ENCODE measurements at places on chromosomes 7 and 10.

DNA sequence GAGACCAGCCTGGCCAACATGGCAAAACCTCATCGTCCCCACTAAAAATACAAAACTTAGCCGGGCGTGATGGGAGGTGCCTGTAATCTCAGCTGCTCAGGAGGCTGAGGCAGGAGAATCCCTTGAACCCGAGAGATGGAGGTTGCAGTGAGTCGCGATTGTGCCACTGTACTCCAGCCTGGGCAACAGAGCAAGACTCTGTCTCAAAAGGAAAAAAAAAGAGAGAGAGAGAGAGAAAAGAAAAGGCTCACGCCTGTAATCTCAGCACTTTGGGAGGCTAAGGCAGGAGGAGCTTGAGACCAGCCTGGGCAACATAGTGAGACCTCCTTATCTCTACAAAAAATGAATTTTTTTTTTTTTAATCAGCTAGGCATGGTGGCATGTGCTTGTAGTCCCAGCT, 157.6 kb downstream of the CUX1 start:
- DNase-seq: no peak

- no peak for DNase-seq
These were observed 51.3 kb upstream of the TCF7L2 start for GRCh38 chr10:112898540-112899390.

DNA sequence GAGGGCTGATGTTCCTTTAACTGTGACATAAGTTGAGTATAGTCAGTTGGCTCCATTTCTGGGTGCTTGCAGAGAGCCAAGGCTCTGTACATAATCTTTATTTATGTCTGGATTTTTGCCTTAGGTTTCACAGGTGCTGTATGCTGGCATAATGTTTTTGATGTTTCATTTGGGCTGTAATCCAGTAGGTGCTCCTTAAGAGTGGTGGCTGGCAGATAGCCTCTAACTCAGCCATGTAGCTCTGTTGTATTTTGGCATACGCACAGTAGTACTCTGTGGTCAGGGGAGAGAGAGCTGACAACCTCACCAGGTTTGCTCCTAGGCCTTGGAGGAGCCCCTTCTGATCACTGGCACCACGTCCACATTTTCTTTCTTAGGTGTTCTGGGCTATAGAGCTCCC, 61.1 kb downstream of the RNF133 start:
- peak; percentile 43 for DNase-seq

- no peak for DNase-seq
These were observed 22.8 kb downstream of the CALML3 start for GRCh38 chr10:5547681-5547930.

DNA sequence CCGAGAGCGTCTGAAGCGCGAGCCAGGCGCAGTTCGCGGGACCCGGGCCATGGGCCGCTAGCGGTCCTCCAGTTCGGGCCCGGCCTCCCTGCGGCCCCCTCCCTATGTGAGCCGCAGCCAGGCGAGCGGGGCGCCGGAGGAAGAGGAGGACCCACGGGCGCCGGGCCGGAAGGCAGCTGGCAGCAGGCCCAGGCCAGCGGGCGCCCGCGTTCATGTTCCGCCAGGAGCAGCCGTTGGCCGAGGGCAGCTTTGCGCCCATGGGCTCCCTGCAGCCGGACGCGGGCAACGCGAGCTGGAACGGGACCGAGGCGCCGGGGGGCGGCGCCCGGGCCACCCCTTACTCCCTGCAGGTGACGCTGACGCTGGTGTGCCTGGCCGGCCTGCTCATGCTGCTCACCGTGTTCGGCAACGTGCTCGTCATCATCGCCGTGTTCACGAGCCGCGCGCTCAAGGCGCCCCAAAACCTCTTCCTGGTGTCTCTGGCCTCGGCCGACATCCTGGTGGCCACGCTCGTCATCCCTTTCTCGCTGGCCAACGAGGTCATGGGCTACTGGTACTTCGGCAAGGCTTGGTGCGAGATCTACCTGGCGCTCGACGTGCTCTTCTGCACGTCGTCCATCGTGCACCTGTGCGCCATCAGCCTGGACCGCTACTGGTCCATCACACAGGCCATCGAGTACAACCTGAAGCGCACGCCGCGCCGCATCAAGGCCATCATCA, 1.1 kb downstream of the ADRA2A start:
- no peak for DNase-seq

DNA sequence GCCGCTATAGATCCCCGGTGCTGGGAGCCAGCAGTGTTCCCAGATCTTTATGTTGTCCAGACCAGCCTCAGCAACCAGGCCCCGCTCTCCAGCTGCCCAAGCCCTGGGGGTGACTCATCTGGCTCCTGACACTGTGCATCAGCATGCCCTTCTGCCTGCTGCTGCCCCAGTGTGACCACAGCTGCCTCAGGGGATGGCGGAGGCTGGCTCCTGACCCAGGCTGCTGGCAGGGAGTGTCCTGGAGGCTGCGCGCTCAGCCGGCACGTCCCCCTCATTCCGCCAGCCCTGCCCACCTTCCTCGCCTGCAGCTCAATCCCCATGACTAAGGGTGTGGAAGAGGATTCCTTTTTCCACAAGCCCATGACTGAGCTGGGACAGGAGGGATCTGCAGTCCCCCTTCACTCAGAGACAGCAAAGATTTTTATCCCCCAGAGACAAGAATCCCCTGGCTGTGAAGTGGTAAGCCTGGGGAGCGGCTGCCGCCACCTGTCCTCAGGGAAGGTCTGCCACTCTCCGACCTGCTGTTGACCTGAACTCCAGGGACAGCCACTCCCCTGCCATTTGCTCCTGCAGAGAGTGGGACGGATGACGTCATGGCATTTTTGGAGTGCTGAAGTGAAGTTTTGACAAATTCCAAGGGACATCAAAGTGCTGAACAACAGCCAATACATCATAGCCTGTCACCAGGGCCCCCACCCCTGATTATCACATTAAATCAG, 182.8 kb upstream of the BMPER start:
- DNase-seq: no peak

GRCh38 chr7:98993024-98993897, 114.9 kb downstream of the TRRAP start:
- no peak for DNase-seq

DNA sequence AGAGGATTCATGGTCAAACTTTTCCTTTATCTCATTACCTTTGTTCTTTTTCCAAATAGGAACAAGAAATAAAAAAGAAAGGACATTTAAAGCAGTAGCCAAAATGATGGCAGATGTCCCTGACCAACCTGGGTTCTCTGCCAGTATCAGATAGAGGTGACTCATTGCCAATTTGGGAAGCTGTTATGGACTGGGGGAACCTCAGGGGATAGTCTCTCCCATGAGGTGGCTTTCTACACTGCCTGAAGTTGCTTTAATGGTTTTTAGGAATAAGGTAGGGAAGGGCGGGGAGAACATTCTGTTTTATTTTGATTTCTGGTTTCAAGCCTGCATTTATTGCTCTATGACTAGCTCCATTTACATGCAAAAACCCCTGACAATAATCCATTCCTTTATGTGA, 457.9 kb upstream of the TPK1 start:
- DNase-seq: no peak

GRCh38 chr7:93307131-93307660, 75.0 kb downstream of the VPS50 start:
- DNase-seq: no peak

- DNase-seq: no peak
These were observed 45.3 kb downstream of the RASGEF1A start for GRCh38 chr10:43221419-43222209.

- DNase-seq: no peak
These were observed 9.8 kb upstream of the GRID1 start for GRCh38 chr10:86376403-86376802.

DNA sequence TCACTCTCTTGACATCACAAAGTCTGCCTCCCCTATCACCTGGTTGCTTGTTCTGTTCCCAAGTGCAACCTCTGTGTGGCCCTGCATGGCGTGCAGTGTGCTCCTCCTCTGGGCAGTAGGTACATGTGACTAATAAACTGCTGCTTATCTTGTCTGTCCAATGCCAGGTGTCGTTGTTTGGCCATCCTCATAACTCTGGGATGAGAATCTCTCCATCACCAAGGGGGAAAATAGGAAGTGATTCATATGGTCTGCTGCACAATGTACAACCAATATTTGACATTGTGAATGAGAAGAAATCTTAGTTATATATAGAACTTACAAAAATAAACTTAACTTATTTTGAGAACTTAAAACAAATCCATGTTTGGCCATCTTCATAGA, 135.2 kb downstream of the INHBA start:
- DNase-seq: no peak

DNA sequence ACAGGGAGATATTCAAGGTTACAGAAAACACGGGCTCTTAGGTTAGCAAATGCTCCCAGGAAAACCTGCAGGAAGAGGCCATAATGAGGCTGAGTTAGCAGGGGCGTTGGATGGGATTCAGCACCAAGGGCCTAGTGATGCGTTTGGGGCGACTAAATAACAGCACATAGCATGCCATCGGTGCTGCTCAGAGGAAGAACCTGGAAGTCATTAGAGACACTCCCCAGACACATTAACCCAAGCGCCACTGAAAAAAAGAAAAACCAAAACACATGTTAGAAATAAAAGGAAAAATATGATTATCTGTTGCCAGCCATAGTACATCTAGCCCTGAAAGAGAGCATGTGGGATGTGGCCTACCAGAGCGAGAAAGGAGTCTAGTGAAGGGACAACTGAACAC, 28.8 kb upstream of the OPALIN start:
- no peak for DNase-seq

- no peak for DNase-seq
These were observed 32.0 kb upstream of the KLF6 start for GRCh38 chr10:3816995-3817394.

DNA sequence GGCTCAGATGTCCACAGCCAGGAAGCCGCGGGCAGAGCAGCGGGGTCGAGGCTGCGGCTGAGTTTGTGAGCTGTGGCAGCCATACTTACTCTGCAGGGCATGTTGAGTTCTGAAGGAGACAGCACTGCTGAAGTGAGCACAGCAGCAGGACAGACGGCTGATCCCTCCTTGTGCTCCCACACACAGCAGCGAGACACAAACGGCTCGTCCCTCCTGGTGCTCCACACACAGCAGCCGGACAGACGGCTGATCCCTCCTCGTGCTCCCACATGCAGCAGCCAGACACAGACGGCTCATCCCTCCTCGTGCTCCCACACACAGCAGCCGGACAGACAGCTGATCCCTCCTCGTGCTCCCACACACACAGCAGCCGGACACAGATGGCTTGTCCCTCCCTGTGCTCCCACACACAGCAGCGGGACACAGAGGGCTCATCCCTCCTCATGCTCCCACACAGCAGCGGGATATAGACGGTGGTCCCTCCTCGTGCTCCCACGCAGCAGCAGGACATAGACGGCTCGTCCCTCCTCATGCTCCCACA, 305.1 kb downstream of the PTPRN2 start:
- DNase-seq: no peak

DNA sequence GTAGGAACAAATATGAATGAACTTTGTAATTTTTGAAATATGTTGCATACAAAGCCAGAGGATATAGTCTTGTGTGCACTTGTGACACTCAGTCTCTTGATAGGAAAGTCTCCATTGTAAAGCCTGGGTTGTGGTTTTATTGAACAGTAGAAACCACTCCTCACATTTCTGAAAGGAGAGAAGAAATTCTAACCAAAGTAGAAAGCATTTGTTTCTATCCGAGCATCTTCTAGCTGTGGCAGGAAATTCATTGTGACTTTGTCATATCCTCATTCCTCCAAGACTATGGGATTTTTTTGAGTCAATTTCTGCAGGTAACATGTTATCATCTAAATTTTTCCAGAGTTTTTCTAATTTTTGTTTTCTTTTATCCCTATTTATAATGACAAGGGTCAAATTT, 55.5 kb upstream of the NCF1 start:
- no peak for DNase-seq

GRCh38 chr10:119817991-119818888, 54.4 kb downstream of the MCMBP start:
- DNase-seq: no peak

GRCh38 chr10:113820507-113820906, 33.4 kb downstream of the DCLRE1A start:
- no peak for DNase-seq

DNA sequence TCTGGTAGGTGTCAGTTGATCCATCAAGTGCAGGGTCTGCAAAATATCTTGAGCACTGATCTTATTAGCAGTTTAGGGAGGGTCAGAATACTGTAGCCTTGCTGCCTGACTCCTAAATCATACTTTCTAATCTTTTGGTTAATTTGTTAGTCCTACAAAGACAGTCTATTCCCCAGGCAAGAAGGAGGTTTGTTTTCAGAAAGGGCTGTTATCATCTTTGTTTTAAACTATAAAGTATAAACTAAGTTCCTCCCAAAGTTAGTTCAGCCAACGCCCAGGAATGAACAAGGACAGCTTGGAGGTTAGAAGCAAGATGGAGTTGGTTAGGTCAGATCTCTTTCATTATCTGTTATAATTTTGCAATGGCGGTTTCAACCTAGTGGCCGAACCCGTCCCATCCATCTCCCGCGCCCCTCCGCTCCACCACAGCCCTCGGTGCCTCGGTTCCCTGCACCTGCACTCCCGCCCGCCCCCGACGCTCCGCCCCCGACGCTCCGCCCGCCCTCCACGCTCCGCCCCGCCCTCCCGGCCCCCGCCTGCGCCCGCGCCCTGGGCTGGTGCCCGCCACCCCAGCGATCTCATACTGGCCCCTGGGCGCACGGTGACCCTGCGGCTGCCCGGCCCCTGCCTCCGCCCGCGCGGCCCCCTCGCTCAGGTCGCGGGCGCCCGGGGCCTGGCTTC, at the start of gene ADCK2:
Gene ADCK2, plus strand, starts transcription at position 564 of the 681 bp plus-strand sequence. CDS start 386 bp downstream, outside the sequence.
- DNase-seq: peak; percentile 72

- DNase-seq: no peak
These were observed 1.9 kb downstream of the DLX5 start for GRCh38 chr7:97022491-97023306.

DNA sequence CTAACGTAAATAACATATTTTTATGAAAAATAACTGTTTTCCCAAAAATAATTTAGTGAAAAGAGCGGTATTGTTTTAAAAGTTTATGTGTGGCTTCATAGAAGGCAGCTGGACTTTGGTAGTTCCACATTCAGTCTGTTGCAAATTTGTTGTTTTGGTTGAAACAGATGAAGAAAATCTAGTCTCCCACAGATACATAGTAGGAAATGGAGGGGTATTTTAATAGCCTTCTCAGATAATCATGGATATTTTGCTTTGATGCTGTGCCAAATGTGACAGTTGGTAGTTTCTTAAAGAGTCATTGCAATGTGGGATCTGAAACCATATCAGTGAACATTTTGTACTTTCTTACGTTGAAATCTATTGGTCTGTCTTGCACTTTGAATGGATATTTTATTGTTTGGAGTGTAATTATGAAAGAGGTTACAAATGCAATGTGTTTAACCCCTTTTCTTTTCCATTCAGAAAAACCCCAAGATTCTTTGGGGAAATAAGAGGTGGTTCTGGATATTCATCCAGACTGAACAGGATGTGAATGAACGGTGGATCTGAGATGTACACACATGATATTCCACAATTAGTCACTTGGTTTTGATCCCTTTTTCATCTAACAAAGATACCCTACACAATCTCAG, 10.4 kb downstream of the ZNF365 start:
- no peak for DNase-seq

All from NCI-H1092 treated with DMSO at 0.1 percent for 48 hours (cell line).